Aorta (tissue), 5 donors: ENCODE measurements at places on chromosomes 5 and 9.

DNA sequence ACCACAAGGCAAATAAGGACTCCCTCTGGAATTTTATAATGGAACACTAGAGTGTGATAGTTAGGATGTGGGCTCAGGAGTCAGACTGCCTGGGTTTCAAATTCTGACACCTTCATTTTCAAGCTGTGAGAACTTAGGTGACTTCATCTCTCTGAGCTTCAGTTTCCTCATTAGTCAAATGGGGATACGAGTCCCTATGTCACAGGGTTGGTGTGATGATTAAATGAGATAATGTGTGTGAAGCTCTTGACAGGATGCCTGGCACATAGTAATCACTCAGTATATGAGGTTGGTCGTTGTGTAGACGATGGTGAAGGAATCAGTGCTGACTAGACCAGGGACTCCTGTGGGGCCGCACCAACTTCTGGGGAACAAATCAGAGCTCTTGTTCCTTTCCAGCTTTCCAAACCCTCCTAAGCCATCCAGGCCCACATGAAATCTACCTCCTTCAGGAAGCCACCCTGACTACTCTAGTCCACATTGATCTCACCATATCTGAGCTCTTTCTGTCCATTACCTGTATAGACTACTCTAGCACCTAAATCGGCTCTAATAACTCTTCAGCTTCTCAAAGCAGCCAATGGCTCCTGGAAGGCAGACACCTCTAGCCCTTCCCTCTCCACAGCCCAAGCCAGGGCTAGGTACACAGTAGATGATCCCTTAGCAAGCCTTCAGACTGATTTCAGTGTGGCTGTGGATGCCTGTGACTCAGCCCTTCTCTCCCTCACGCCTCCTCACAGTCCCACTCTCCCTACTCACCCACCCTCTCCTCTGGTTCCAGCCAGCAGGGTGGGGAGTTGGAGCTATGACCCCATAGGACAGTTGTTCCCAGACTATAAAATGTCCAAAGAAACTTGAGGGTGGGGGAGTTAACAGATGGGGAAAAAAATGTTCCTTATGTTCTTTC lies 2.5 kb upstream of the TCF7 start:
- no peak for DNase-seq

- DNase-seq = no peak
Observed at GRCh38 chr5:117424559-117424958, 849.9 kb upstream of the SEMA6A start.

- peak; percentile 67 for DNase-seq
Observed at GRCh38 chr9:105245029-105245890, 809 bp downstream of the SLC44A1 start.

GRCh38 chr9:123544007-123544827 lies 188.2 kb downstream of the CRB2 start:
- DNase-seq = no peak

GRCh38 chr5:136435946-136436543 lies 70.7 kb upstream of the TRPC7 start:
- DNase-seq = no peak

GRCh38 chr5:103561685-103562452 lies 720 bp downstream of the NUDT12 start:
- DNase-seq = no peak

GRCh38 chr9:30845136-30845535 lies 1539.3 kb upstream of the ACO1 start:
- no peak for DNase-seq

DNA sequence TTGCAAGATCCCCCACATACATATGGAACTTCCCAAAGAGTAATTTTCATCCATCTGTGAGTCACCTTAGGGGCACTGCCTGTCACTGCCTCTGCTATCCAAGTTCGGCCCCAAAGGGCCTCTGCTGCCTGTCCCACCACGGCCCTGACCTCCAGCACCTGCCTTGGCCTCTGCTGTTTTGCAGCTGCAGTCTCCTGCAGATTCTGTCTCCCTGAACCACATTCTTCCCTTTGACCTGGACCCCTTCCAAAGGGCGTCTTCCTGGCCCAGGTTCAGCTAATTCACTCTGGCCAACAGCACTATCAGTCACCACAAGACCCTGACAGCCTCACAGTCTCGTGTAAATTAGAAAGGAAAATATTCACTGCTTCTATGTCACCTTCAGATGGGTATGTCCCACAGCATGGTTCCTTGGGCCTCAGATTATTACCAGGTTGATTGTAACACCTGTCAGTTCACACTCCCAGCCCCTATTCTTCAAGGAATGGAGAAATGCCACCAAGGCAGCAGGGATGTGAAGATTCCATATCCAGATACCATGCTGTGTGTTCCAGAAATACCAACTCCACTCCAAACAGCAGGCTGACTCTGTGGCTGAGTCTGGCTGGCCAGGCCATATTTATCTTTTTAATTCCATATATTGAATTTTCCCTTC lies 479.3 kb downstream of the ARHGEF28 start:
- DNase-seq = no peak

GRCh38 chr9:93826209-93826608 lies 128.9 kb downstream of the BARX1 start:
- peak; percentile 73 for DNase-seq

DNA sequence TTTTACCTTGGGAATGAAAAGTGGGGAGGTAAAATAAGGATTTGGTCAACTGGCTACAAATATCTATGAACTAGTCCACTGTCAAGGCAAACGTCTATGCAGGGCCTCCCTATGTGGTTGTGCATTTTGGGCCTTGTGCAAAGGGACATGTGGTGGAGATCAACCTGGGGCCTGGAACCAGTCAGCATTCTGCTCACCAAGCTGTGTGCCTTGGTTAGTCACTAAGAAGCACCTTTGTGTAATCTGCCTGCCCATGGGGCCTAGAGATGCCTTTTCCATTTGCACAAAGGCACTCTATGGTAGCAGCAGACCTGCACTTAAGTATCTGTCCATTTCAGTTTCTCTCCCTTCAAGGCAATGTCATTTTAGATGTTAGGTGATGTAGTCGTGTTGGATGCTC lies 184.0 kb downstream of the GNAQ start:
- DNase-seq = no peak

DNA sequence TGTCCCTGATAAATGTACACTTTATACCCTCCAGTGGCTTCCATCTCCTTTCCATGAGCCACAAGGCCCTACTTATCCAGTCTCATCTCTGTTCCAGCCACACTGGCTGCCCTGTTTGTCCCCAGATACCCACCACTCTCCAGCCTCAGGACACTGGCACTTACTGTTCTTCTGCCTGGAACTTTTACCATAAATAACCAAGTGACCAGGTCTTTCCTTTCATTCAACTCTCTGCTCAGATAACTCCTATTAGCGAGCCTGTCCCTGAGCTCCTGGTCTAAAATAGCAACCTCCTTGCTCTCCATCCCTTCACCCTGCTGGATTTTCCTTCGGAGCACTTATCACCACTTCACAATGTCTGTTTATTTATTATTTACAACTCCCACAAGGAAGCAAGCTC lies 16.6 kb upstream of the ENC1 start:
- no peak for DNase-seq

GRCh38 chr5:96172436-96172835 lies 210.8 kb upstream of the ELL2 start:
- no peak for DNase-seq
